ENCODE measurements at places on chromosomes 13 and 19.
A peak's percentile ranks its signal among the peaks of the same experiment; 100 is the strongest.

- no peak for DNase-seq
Measured at GRCh38 chr19:35585848-35586247, at the start of gene PMIS2. TSS of gene PMIS2 (plus strand) at chr19:35586173. CDS start at chr19:35586260, 87 bp downstream.

DNA sequence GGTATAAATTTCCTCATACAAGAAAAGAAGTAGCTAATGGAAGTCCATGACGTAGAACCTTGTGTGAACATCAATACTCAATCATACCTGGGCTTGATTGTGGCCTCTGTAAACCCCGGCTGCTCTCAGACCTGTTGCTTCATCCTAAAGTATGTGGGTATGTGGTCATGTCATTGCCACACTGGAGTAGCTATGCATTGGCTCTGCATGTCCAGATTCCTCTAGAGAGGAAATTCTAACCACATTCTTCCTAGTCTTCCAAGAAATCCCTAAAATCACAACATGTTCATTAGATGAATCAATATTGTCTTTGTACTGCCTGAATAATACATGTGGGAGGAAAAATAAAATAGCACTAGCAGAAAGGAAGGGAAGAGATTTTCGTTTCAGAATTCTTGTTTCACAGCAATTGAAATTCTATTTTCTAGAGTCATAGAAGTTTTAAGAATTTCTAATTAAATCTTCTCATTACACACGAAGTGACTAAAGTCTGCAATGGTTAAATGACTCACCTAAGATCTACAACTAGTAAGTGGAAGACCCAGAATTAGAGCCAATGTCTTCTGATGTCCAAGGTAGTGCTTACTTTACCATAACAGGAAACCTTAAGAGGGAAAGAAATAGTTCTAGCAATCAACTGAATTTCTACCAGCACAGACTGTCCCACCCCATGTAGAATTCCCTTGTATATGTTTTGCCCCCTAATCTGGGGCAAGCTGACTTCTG, 28.0 kb downstream of the RXFP2 start:
- DNase-seq: no peak

DNA sequence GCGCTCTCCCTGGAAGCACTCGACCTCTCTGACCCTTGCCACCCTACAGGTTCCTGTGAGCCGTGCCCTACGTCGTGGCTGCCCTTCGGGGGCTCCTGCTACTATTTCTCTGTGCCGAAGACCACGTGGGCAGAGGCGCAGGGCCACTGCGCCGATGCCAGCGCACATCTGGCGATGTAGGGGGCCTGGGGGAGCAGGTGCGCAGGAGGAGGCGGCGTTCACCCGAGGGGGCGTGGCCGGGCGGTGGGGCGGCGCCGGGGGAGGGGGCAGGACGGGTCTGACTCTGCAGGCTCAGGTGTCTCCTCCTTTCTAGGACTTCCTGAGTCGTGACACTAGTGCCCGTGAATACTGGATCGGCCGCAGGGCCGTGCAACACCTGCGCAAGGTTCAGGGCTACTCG, 26.4 kb downstream of the CLEC4M start:
- DNase-seq: no peak

DNA sequence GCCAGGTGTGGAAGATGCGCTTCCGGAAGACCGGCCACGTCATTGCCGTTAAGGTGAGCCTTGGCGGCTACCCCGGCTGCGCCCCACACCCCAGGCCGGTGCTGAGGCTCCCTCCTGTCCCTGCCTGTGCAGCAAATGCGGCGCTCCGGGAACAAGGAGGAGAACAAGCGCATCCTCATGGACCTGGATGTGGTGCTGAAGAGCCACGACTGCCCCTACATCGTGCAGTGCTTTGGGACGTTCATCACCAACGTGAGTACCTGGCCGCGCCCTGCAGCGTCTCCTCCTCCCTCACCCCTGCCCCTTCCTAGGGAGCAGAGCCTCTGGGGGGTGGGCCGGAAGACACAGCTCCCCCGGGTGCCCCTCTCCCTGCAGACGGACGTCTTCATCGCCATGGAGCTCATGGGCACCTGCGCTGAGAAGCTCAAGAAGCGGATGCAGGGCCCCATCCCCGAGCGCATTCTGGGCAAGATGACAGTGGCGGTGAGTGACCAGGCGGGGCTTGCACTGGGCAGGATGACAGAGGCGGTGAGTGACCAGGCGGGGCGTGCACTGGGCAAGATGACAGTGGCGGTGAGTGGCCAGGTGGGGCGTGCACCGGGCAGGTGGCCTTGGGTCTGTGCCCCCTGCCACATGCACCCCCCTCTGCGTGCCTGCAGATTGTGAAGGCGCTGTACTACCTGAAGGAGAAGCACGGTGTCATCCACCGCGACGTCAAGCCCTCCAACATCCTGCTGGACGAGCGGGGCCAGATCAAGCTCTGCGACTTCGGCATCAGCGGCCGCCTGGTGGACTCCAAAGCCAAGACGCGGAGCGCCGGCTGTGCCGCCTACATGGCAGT, 4.1 kb upstream of the TGFBR3L start:
- no peak for DNase-seq

GRCh38 chr19:3712663-3713611, 4.8 kb downstream of the TJP3 start:
- no peak for DNase-seq

DNA sequence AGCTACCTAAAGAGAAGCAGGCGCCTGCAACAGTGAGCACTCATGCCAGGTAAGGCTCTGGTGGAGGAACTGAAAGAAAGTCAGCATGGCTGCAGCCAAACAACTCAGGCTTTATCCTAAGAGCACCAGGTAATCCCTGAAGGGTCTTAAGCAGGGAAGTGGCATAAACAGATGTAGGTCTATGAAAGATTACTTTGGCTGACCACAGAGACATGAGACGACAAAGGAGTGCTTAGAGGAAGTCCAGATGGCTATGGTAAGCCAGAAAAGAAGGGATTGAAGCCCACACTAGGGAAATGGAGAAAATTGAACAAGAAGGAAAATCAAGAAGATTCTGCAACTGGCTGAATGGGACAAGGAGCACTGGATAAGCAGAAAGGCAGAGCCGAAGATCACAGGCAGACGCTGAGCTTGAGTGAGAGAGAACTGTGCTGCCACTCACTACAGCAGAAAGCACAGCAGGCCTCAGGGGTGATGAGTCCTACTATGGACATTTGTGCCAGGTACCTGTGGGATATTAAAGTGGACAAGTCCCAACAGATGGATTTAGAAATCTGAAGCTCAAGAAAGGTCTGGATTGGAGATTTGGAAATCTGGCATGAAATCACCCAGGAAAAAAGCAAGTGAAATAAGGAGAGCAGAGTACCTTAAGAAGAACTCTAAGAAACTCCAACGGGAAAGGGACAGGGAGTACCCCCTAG, 4.2 kb downstream of the RCBTB1 start:
- DNase-seq: no peak

DNA sequence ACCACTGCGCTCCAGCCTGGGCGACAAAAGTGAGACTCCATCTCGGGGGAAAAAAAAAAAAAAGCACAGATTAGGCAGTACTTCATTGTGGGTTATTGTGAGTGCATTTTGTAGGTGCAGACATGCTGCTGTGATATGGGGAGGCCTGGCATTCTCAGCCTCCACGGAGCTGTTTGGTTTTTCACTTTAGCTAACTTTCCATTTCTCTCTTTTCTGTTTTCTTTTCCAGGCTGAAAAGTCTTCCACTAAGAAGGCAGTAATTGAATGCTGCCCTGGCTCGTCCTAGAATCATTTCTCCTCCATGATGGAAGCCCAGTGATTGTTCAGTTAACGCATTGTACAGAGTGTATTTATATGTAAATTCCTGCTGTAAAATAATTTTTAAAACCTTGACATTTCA, 2.0 kb upstream of the WDR88 start:
- DNase-seq: no peak

DNA sequence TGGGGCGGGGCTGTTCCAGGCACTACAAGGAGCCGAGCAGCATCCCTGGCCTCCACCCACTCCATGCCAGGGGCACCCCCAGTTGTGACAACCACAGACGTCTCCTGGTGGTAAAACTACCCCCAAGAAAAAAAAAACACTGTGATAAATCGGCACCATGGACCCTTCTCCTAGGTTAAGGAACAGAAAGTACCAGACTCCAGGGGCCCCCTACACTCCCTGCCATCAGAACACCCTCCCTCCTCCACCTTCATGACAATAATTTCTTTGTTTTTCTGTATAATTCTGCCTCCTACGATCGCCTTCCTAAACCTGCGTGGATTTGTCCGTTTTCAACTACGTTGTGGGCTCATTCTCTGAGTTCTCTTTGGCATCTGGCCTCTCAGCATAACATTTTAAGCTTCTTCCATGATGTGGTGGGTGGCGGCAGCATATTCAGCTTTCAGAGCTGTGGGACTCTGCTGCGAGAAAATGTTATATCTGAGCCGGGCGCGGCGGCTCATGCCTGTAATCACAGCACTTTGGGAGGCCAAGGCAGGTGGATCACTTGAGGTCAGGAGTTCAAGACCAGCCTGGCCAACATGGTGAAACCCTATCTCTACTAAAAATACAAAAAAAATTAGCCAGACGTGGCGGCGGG, 8.6 kb downstream of the TLE2 start:
- DNase-seq: no peak

- no peak for DNase-seq
Measured at GRCh38 chr13:106650690-106651205, 82.8 kb upstream of the ARGLU1 start.

DNA sequence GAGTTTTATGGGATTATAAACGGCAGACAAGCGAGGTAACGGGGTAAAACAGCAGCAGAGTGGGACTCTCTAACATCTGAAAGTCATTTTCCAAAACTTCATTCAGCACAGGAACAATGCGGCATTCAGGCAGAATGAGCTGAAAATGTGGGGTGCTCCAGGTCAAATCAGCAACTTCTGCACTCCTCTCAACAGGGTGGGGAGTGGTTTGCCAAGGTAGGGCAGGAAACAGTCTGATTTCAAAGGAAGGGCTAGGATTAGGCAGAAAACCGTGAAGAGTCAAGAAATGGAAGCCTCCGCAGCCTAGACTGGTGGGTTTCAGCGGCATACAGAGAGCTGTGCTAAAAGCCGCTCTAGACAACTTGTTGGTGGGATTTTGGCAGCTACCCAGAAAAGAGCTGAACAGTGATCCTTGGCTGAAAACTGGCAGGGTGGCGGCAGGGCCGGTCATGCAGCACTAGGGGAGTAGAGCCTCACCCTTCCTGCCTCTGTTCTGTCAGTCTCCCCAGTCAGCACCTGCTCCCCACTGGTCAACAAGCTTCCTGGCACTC, 154.2 kb upstream of the KLF12 start:
- peak; percentile 1 for DNase-seq

GRCh38 chr13:56861476-56861875, 279.2 kb upstream of the PRR20A start:
- no peak for DNase-seq

GRCh38 chr13:28976195-28976594, 156.1 kb downstream of the MTUS2 start:
- DNase-seq: no peak

- DNase-seq: no peak
Measured at GRCh38 chr19:40962460-40962961, 28.6 kb upstream of the CYP2B6 start.

DNA sequence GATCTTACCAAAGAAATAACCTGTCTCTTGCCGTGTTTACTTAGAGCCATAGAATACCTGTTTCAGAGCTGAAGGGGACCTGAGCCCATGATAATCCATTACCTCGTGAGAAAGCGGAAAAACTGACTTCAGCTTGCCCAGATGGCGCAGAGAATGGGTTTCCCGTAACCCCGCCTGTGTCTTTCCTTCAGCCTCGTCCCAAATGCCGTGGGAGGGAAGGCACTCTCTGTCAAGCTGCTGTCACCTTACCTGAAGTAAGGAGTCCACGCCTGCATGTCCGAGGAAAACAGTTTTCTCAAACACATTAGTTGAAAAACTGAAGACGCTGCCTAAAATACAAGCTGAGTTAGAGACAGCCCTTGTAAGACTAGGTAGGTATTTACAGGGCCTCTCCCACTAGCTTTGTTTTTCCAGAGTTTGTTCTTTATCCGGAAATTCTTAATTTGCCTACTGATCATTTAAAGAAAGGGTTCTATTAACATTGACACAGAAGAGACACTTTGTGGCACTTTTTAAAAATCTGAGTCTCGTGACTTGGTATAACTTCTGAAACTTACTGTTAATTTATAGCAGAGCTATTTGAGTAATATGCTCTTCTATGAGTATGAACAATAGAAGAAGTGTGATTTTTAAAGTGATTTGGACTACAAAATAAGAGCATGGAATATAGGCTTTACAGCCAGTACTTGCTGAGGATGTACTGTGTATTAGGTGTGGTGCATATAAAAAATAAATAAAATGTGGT, 1.3 kb upstream of the INTS6 start:
- peak; percentile 20 for DNase-seq

GRCh38 chr13:25973085-25973484, 78.7 kb downstream of the SHISA2 start:
- no peak for DNase-seq

DNA sequence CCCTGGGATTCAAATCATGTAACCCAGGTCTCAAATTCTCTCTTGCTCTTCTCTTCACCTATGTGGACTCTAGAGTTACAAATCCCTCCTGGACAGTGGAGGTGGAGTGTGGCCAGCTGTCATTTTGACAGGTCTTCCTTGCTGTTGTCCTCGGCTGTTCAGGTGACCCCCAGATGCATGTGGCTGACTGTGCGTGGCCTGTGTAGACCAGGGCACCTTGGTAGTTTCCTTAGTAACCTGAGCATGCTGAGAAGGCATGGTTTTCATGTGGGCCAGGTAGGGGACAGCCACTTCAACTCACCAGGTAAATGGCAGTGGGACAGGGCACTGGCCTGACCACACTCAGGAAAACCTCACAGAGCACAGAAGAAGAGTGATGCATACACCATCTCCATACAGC, 155.0 kb upstream of the TSHZ3 start:
- no peak for DNase-seq

DNA sequence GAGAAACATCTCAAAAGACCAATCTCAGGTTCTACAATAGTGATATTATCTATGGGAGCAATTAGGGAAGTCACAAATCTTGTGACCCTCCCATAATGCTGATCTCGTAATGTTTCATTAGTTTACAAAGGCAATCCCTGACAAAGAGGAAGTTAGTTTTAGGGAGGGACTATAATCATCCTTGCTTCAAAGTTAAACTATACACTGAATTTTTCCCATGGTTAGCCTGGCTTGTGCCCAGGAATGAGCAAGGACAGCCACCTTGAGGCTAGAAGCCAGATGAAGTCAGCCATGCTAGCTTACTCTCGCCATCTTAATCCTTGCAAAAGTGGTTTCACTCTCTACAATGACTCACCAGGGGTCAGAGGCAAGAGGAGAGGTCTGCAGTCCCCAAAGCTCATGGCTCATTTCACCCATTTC, 5.4 kb downstream of the CEACAM3 start:
- no peak for DNase-seq

All from activated gamma-delta T cell treated with anti-CD3 and anti-CD28 coated beads, Interleukin-2, amount 50 U/mL, for 16 hours (primary cell).